Activated naive CD4-positive, alpha-beta T cell treated with anti-CD3 and anti-CD28 coated beads for 36 hours (primary cell): ENCODE measurements at places on chromosomes 5 and 9. TPM values are rescaled to one million over a fixed set of nuclear protein-coding genes. Genes with fewer than 3 reads are reported as not detected.

Gene SARDH
- total RNA-seq = 7.7 TPM

Gene FCHO2
- total RNA-seq = 0.93 TPM

Gene SPATA31D4
- not detected for total RNA-seq

DNA sequence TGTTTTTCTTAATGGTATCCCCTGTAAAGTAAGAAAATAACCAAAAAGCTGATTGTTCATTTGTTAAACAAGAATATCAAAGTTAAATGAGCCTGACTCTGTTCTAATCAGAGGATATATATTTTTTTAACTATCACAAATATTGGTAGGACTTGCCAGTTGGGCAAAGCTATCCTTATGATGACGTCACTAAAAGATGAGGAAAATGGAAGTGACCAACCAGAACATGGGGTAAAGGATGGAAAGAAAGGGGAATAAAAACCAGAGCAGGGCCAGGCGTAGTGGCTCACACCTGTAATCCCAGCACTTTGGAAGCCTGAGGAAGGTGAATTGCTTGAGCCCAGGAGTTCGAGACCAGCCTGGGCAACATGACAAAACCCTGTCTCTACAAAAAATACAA lies 811.6 kb upstream of the DMAC1 start:
- DNase-seq = no peak
- peaks cover 3% of the 10 kb centered on the region for H3K27me3 ChIP-seq

GRCh38 chr5:30112867-30113266 lies 1080.6 kb upstream of the CDH6 start:
- no peak for DNase-seq
- no peaks in the 10 kb centered on the region for H3K4me1 ChIP-seq
- H3K27ac ChIP-seq = no peak overlapping the region

- no peaks in the 10 kb centered on the region for H3K4me1 ChIP-seq
- no peak for DNase-seq
- no peaks in the 10 kb centered on the region for H3K36me3 ChIP-seq
- H3K27ac ChIP-seq = no peak overlapping the region
- H3K4me3 ChIP-seq = no peak overlapping the region
Measured at GRCh38 chr5:93395010-93395409, 186.0 kb downstream of the NR2F1-AS1 start.

GRCh38 chr9:78130004-78130403 lies 98.4 kb upstream of the GNAQ start:
- DNase-seq = no peak
- no peak overlapping the region for H3K4me3 ChIP-seq
- peaks cover 16% of the 10 kb centered on the region for H3K4me1 ChIP-seq
- no peak overlapping the region for H3K27ac ChIP-seq
- H3K36me3 ChIP-seq = no peaks in the 10 kb centered on the region
- H3K27me3 ChIP-seq = no peaks in the 10 kb centered on the region
